ENCODE measurements at places on chromosomes 5 and 9.

- no peak for DNase-seq
These were observed 21.0 kb downstream of the C5orf15 start for GRCh38 chr5:133947431-133947841.

- no peak for DNase-seq
These were observed 885 bp downstream of the MPDZ start for GRCh38 chr9:13278368-13279246.

DNA sequence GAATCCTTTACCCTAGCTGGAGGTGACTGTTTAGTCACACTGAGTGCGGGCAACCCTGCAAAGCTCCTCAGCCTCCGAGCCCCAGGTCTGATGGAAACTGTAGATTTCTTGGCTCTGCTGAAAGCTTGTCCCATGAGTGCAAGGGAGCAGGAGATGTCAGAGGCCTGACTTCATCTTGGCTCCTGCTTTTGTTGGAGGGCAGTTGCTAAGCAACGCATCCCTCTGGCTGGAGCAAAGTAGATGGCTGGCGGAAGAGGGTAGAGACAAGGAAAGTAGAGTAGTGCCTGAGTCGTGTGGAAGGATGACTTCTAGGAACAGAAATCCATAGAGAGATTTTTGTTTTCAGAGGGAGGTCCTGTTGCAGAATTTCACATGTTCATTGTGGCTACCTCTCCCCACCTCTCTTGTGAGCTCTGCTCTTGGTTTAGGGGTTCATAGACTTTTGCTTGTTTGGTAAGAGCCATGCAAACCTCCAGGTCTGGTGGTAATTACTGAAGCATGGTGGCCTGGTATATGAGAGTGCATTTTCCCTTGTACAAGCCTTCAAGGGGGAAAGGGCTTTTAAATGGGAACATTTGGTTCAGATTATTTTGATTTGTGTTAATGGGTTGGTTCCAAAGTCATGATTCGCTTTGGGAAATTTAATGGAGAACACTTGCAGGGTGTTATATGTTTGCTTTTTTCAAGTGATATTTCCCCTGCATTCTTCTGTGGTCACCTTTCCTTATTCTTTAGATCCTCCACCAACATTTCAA is 71.5 kb downstream of the ARHGAP26 start:
- DNase-seq: no peak

GRCh38 chr5:116912221-116912620 is 337.6 kb upstream of the SEMA6A start:
- no peak for DNase-seq

DNA sequence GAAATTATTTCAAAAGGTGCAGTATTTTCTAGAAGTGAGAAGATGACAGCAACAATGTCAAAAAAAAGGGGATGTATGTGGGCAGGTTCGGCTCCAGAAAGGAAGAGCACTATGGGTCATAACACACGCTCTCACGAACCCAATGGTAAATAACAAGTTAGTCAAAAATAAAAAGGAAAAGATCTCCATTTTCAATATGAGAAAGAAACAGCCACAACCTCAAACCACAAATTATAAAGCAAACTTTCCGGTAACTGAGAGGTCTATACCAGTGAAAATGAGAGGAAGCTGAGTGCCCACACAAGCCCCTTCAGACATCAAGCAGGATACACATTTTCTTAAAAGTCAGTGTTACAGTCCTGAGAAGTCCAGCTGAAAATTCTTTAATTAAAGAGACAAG is 398.5 kb upstream of the RPS23 start:
- no peak for DNase-seq

- no peak for DNase-seq
These were observed 159.4 kb upstream of the S1PR3 start for GRCh38 chr9:88831713-88832407.

DNA sequence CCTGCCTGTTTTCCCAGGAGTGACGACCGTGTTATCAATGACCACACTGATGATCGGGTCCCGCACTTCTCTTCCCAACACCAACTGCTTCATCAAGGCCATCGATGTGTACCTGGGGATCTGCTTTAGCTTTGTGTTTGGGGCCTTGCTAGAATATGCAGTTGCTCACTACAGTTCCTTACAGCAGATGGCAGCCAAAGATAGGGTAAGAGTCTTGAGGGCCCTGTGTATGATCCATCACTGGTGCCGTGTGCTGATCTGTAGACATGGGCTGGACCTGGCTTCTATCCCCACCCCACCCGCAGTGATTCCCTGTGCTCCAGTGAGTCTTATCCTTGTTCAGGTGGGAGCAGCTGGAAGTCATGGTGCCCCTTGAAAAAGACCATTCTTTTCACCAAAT is 26.0 kb downstream of the GABRP start:
- no peak for DNase-seq

DNA sequence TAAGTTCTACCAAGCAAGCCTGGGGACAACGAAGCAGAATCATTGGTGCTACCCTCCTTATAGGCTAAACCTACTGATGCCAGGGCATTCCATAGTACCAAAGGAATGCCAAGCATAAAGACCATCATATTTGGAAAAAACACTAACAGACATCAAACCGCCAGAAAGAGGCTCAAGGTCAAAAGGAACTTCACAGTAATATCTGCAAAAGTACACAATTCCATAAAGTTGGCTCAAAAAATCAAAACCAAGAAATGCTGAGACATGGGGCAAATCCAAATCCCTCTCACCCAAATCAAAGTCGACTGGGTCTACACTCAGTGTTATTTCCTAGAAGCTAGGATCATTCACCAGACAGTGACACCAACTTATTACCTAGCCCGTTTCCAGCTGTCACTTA is 3.4 kb downstream of the VCP start:
- DNase-seq: no peak

DNA sequence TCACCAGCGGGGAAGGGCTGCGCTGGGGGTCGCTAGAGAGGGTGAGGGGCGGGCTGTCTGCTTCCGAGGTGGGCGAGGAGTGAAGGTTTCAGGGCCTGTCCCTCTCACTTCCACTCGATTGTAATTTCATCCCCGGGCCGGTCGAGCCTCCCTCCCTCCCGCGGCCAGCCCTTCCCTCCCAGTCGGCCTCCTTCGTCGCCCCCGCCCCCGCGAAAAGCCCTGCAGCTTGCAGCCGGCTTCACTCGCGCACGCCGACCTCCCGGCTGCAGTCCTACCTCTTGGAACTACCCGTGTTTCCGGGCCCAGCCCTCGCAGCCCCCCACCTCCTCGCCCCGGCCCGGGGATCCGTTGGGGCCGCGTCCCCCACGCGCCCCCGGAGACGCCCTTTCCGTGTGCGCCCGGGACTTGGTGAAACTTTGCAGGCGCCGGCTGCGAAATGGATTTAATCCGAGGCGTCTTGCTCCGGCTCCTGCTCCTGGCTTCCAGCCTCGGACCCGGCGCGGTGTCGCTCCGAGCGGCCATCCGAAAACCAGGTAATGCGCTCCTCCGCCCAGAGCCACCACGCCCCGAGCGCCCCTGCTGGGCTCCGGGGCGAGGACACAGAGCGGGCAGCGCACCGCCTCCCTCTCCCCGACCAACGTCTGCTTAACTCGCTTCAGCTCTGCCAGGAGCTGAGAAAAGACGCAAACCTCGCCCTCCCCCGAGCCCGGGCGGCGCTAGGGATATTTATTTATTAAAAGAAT is at the start of gene EGFLAM:
TSS of gene EGFLAM (plus strand) at position 241 of the 743 bp plus-strand sequence. CDS start at position 437, 196 bp downstream.
- no peak for DNase-seq

DNA sequence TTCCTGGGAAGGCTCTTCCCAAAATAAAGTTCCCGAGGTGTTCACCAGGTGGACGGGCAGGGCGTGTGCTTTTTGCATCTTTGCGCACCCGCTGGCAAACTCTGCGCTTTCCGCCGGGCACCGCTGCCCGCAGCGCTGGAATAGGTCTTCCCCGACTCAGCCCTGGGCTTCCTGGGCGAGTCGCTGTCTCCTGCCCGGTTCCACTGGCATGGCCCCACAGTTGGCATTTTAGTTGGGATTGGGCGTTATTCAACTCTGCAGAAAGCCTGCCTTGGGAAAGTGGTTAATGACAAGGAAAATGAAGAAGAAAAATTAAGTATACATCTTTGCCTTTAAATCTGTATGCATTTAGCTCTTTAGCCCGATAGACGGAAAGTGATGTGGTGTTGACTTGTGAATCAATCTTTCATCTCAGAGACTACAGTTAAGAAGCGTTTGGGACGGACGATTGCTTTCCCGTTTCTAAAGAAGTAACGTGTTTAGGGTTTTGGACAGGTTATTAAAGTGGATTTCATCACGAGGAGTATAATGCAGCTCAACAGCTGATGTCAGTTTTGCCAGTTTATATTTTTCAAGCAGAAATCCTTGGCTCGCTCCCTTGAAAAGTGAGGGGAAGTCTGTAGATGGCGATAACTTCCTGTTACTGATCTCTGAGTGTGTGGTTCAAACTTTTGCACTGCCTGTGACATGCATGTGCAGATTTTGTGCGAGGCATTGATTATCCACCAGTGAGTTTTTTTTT is 946 bp downstream of the ADCY2 start:
- DNase-seq: no peak

GRCh38 chr9:110648696-110649095 is 19.9 kb upstream of the MUSK start:
- no peak for DNase-seq

DNA sequence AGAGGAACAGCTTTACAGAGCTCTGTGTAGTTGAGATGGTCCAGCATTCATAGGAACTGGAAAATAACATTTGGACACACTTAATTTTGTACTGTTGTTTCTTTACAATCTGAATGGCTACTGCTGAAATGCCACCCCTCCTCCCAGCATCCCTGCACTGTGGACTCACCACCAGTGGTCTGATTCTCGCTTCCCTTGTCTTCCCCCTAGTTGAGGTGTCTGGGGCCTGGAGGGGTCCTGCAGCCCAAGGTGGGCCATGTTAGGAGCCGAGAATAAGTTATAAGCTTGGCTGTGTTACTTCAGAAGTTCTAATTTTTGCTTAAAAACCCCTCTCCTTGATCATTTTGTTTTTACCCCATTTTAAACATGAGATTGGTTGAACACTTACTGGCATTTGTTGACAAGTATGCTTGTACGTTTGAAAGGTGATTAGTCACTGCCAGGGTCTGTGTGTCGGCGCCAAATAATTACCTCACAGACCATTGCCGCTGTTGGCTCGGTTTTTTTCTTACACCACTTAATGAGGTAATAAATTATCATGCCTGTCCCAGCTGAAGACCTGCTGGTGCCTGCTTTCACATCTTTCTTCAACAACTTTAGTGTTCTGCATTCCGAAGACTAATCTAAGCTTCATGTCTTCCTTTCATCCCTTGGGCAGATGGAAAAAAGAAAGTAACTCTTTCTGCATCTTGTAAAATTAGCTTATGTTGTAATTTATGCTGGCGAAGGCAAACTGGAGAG is 65.8 kb downstream of the MCCC2 start:
- DNase-seq: no peak

DNA sequence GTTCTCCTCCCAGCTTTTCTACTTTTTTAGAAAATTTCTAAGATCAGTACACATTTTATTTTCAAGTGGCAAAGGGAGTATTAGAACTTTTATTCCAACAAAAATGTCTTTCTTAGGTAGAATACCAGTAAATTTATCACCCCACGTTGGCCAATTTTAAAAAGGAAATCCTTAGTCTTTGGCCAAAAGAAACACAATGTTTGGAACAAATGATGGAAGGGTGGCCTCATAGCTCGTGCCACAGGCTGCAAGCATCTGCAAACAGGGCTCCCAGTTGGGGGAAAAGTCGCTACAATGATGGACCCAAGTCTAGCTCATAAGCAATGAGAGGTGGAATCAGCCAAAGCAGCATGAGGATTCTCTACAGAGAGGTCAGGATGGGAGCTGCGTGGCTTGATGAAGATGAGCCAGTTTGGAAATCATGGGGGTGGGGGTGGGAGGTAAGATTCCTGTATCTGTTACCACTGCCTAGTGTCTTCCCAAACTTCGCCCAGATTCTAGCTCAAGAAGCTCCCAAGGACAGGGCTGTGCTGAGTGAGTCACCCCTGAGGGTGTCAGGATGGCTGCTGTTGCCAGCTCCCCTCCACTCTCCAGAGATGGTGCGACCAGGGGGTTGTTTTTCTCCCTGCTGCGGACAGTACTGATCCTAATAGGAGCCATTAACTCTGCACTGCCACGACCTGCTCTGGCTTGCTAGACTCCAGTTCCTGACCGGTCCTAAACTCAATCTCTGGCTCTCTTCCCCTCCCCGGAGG is 75.6 kb downstream of the DCP2 start:
- DNase-seq: no peak

DNA sequence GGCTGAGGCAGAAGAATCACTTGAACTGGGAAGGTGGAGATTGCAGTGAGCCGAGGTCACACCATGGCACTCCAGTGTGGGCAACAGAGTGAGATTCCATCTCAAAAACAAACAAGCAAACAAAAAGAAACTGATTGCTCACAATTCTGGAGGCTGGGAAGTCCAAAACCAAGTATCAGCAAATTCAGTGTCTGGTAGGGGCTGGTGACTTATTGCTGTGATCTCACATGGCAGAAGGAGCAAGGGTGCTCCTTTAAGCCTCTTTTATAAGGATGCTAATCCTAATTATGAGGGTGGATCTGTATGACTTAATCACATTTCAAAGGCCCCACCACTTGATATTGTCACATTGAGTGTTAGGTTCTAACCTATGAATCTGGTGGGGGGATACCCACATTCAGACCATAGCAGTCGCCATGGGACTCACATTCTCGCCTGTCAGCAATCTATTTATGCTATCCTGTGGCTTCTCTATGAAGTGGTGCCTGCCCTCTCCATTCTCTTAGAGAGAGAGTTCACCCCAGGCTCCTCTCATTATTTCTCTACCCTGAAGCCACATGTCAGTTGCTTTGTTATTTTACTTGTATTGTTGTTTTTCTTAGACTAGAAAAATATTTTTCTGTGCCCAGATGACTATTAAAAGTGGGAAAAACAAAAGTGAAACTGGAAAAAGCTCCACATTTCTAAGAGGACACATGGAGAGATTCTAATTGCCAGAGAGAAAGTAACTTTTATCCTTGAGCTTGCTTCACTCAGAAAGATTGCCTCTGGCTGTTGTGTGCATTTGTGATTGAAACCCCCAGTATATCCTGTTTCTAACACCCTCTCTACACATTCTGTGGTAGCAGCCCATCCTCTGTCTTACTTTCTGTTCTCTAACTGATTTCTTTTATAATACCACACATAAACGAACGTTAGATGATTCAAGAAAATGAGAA is 18.8 kb upstream of the PRLR start:
- DNase-seq: no peak

- DNase-seq: no peak
These were observed 20.3 kb downstream of the UIMC1 start for GRCh38 chr5:176986280-176986679.

GRCh38 chr5:134018154-134018985 is 13.6 kb upstream of the VDAC1 start:
- no peak for DNase-seq

DNA sequence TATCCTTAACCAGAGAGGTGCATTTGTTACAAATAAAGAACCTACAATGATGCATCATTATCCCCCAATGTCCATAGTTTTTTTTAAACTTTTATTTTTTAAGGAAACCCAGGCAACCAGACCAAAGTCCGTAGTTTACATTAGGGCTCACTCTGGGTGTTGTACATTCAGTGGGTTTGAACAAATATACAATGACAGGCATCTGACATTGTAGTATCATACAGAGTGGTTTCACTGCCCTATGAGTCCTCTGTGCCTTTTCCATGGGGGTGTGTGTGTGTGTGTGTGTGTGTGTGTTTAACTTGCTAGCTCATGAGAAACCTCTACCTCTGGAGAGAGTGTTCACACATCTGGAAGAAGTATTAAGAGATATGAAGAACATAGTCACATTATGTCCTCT is 141.5 kb downstream of the KDM4C start:
- no peak for DNase-seq
